ENCODE measurements at places on chromosomes 5 and 9.

- no peak for ATAC-seq
These were observed 26.3 kb downstream of the GOLGA2 start for GRCh38 chr9:128249558-128249907.

GRCh38 chr5:159171274-159171673 is 38.1 kb downstream of the RNF145 start:
- no peak for ATAC-seq

- no peak for ATAC-seq
These were observed 75.3 kb upstream of the PJA2 start for GRCh38 chr5:109485030-109485429.

DNA sequence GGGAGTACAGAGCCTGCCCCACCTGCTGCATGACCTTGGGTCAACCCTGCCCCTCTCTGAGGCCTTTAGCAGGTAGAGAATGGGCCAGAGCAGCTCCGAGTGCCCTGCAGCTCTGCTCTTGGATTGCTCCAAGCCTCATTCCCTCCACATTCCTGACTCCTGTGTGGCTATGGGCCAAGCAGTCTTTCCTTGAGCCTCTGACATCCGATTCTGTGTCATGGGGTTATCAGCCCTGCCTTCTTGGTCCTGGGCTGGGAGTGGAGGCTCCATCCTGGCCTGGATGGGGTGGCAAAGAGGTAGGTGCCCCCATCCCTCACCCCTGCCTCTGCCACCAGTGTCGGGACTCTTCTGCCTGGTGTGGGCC is 13.7 kb downstream of the FPGS start:
- ATAC-seq: no peak

DNA sequence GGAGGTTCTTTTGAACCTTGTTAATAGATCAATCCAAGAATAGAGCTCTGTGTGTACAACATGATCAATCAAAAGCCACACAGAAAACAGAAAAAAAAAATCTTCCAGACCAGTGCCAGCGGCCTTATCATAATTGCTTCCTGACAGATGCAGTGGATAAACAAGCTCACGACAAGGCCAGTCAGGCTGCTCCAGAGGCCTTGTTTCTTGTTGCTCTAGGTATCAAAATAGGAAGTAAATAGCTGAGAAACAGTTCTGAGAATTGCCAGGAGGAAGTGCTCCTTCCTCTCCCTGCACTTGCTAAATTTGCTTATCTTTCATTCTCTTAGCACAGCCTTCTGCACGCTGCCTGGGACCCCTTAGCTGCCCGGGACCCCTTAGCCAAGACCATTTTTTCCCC is 199.0 kb upstream of the TARS1 start:
- ATAC-seq: peak; percentile 55

DNA sequence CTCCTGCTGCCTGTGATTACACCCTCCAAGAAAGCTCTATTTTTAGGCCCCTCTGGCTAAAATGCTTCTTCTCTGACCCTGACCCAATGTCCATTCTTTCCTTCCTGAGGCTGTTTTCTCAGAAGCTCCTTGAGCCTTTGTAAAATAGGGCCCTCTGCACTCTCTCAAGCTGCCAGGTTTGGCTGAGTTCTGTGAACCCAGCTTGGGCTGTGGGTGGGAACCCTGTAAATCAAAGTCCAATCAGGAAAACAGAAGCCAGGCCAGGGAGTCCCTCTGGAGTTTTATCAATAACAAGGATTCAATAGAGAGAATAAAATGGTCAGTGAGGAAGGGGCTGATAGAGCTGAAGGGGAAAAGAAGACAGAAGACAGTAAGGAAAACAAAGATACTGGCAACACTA is 43.7 kb upstream of the ERCC6L2 start:
- no peak for ATAC-seq

DNA sequence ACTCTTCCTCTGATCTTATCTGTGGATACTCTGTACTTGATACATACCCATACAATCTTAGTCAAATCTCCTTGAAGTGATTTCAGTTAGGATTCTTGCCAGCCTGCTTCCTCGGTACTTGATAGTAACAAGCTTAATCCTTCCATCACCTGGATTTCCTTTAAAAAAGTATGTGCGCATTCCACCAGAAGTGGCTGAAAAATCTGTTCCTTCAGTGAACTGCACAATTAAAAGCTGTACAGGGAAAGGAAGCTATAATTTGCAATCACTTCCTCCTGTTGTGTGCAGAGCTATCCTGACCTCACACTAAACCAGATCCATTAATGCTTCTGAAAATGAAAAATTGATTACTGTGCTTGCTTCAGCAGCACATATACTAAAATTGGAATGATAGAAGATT is 47.3 kb downstream of the PWWP2A start:
- no peak for ATAC-seq

GRCh38 chr5:144773628-144774027 is 603.0 kb downstream of the KCTD16 start:
- ATAC-seq: no peak

- no peak for ATAC-seq
These were observed 1104.8 kb upstream of the C9orf72 start for GRCh38 chr9:28678097-28678496.

DNA sequence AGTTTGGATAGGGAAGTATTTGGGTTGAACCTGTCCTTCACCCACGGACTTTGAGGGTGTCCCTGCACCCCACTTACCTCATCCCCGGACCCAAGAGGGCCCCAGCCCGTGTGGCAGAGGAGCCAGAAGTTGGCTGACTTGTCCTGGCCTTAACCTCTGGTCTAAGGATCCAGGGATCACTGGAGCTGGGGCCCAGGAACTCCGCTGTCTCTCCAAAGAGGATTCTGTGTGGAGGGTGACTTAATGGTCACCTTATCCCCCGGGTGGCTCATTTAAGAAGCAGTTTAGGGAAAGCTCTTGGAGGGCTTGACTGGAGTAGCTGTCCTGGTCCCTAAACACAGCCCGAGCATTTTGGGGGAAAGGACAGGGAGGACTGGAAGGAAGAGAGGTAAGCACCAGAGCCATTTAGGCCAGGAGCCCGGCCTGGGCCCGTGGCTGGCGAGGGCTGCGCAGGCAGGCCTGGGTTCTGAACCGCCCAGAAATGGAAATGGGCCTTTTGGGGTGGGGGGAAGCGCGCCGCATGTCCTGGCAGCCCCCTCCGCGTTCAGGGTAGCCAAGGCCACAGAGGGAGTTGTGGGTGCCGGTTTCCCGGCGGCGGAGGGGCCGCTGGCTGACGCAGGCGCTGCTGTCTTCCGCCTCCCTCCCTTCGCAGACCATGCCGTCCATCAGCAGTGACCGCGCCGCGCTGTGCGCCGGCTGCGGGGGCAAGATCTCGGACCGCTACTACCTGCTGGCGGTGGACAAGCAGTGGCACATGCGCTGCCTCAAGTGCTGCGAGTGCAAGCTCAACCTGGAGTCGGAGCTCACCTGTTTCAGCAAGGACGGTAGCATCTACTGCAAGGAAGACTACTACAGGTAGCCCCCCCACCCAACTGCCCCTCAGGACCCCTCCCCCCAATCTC is 2.0 kb downstream of the LHX2 start:
- ATAC-seq: no peak

- no peak for ATAC-seq
These were observed 499.3 kb upstream of the ADAMTS16 start for GRCh38 chr5:4640795-4641194.

- no peak for ATAC-seq
These were observed 105.5 kb downstream of the AUH start for GRCh38 chr9:91256235-91256634.

DNA sequence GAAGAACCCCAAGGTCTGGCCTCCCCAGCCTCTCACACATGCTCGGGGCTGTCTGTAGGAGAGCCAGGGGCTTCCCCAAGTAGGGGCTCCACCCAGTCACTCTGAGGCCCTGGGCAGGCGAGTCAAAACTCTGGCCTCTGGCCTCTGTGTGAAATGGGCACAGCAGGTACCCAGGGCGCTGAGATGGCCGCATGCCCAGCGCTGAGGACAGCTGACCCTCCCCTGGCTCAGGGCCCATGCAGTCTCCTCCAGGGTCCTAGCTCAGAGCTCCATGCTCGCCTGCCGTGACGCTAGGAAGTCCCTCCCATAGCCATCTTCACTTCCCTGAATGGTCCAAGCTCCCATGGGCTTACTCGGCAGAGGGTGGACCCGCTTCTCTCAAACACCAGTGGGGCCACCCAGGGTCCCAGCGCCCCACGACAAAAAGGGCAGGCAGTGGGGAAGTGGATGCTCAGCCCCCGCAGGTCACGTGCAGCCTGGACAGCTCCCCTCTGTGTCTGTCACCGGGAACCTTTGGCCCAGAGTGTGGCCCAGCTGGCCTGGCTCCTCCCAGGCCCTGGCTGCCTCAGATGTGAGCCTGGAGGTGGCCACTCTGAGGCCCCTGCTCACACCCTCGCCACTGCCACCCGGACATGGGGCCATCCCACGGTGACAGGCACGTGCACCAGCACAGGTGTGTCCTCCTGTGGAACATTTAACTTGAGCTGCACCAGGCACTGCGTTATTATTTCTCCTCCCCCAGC is 12.2 kb upstream of the VAV2 start:
- ATAC-seq: peak; percentile 46

- ATAC-seq: no peak
These were observed 165.8 kb downstream of the MELK start for GRCh38 chr9:36738318-36738976.

DNA sequence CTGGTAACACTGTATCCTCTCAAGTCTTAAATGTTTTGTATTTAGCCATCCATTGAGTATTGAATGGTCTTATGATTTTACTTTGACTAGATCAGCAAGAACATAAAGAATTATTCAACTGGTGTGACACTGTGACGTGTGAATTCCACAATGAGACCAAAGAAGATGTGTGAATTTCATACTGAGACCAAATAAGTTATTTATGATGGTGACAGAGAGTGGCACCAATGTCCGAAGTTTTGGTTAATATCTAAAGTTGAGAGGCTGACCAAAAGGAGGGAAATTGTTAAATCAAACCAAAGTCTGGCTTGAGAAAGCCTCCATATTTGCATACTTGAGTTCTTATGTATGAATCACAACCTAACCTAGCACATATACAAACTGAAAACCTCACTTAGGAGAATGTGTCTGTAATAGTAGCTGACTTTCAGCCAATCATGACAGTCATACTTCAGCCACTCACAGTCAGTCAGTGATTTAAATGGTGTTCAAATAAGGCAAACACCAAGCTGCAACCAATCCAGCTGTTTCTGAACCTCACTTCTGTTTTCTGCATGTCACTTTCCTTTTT is 31.5 kb upstream of the FAM170A start:
- ATAC-seq: no peak

DNA sequence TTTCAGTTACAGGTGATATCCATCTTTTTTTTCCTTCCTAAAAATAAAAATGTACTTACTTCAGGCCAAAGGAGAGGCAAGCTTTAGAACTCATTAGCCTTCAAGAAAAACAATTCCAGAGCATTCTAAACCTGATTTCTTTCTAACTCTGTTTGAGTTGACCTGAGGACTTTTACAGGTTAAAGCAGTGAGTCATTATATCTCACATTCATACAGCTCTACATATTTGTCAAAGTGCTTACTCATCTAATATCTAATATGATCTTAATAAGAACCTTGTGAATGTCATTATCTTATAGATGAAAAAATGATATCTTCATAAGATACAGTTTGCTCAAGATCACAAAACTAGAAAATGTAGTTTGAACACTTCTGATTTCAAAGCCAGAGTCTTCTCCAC is 149.2 kb upstream of the CDKN2B start:
- no peak for ATAC-seq

DNA sequence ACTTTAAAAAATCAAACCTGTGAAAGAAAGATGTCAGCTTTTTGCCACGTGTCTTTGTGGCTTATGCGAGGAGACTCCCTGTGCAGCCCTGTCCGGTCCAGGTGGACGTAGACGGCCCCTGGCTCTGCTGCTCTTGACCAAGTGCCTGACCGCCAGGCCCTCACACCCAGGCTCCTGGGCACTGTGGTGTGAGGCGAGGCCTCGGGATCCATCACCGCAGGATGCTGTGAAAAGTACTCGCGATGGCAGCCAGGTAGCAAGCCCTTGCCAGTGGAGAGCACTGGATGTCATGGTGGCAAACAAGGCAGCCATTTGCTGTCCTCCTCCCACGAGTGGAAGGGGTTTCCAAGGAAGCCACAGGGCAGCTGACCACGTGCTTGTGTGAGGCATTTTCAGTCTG is 245.1 kb downstream of the CACNA1B start:
- no peak for ATAC-seq

DNA sequence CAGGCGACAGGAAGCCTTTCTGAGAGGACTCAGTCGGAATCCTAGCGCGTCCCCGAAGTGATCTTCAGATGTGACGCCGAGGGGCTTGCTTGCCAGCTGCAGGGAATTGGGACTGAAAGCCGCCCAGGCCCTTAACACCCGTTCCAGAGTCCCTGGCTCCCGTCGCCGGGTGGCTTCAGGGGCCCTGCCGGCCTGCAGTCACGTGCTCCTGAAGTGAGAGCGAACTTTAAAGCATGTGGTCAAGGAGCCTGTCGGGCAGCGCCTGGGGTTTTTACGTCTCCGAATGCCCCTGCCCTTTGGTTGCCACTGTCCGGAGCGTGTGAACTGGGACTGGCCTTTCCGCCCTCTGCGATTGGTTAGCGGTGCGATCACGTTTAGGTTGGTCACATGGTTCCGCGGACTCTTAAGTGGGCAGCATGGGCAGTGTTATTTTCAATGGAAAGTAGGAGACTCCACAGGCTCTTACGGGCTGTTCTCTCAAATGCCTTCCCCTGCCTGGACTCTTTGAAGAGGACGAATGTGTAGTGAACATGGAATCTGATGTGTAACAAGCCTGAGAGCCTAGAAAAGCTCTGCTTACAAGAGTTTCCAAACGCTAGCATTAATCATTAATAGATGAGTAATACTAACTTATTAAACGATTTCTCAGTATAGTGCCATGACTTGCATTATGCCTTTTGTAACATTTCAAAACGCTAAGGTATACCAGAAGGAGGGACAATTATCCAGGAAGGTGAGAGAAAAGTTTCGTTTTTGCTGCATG is 1.9 kb downstream of the VLDLR start:
- ATAC-seq: no peak

- no peak for ATAC-seq
These were observed 6.9 kb downstream of the ARHGAP26 start for GRCh38 chr5:142777099-142777498.

GRCh38 chr9:78905986-78906755 is 609.2 kb downstream of the PSAT1 start:
- ATAC-seq: no peak

GRCh38 chr5:30749971-30750370 is 443.5 kb upstream of the CDH6 start:
- no peak for ATAC-seq

DNA sequence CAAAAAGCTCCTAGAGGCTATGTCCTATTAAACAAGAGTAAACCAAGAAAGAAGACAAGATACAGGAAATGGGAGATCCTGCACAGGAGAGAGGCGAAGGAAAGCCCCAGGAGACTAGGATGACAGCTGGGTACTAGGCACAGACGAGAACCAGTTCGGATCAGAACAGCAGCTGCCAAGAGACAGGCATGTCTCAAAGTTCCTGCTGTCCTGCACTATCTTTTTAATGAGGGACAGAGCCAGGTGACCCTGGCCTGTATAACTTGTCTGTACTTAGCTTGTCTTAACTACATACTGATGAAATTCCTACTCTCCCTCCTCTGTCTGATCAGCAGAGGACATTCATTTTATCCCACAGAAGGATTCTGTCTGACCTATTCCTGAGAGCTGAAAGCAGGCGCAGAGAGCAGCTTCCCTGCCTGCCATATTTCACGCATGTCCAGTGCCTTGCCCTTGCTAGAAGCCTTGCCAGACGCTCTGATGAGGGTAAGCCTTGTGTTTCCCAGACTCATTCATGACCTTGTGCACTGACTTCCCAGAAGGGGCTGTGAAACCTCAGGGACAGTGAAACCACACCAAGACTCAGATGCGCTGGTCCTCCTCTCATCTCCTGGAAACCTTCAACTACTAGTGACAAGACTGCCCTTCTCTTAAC is 24.7 kb downstream of the TSC1 start:
- no peak for ATAC-seq

GRCh38 chr5:135136546-135136945 is 102.5 kb upstream of the PITX1 start:
- ATAC-seq: no peak

- ATAC-seq: no peak
These were observed 8.5 kb upstream of the ANGPTL2 start for GRCh38 chr9:127130661-127131538.
